Vagina (tissue), 2 donors: ENCODE measurements at places on chromosomes 5 and 9.

DNA sequence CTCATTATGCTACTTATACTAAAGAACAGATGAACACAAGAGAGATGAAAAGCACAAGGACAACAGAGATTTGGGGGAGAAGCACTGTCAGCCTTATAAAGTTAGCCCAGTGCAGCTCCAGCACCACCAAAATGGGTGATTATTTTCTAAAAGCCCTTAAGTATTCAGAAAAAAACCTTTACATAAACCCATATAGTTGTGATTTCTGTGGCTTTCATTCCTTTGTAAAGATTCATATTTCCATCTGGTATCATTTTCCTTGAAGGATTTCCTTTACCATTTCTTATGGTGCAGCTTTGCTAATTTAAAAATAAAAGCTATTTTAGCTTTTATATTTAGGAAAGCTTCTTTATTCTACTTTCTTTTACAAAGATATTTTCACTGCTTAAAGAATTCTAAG, 311.0 kb downstream of the TMEM167A start:
- no peak overlapping the region for H3K27ac ChIP-seq
- no peak for DNase-seq
- no peak overlapping the region for H3K4me3 ChIP-seq
- no peaks in the 10 kb centered on the region for H3K36me3 ChIP-seq
- H3K4me1 ChIP-seq = no peaks in the 10 kb centered on the region

DNA sequence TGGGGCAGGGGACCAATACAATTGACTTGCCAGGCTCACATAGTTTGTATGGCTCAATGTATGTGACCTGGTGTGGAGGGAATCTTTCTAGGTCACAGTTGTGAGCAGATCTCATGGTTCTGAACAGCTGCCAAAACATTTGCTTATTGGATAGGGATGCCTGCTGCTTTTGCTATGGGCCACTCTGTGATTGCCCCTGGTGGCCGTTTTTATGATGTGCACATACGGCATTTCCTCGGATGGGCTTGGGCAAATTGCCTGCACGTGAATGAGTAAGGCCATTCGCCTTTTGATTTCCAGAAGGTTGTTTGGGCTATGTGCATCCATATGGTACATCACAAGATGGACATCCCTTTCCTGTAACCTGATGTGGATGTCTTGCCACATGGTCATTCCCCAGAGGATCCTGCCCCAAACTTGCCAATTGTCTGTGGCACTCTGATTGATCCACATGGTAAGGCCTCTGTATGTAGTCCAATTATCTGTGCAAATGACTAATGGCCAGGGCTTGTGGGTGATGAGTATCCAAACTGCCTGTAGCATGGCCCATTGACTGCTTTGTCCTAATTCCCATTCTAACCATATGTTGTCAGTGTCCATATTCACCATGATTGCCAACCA, 10.7 kb upstream of the SLC22A4 start:
- H3K27ac ChIP-seq = no peak overlapping the region
- H3K4me3 ChIP-seq = no peak overlapping the region
- DNase-seq = peak; percentile 56
- H3K27me3 ChIP-seq = no peaks in the 10 kb centered on the region

GRCh38 chr5:116454417-116454927, 120.2 kb downstream of the SEMA6A start:
- peaks cover 6% of the 10 kb centered on the region for H3K4me1 ChIP-seq
- no peaks in the 10 kb centered on the region for H3K36me3 ChIP-seq
- DNase-seq = no peak
- no peak overlapping the region for H3K27ac ChIP-seq
- H3K27me3 ChIP-seq = no peaks in the 10 kb centered on the region

DNA sequence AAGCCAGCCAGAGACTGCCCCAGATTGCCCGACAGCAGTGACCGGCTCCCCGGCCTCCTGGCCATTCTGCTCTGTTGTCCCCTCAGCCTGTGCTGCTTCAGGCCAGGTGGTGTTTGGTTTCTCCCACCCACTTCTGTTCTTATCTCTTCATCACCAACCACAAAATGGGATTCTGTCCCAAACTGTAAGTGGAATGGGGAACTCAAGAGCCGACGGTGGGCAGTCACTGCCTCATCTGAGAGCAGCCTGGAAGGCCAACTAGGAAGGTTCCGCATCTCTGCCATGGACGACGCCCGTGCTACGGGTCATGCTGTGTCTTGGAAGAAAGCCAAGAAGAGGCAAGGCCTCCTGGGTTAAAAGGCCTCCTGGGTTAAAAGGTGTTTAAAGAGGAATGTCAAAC, 219.0 kb upstream of the PIK3R1 start:
- H3K27me3 ChIP-seq = no peaks in the 10 kb centered on the region
- H3K4me3 ChIP-seq = no peak overlapping the region
- H3K27ac ChIP-seq = no peak overlapping the region
- peaks cover 9% of the 10 kb centered on the region for H3K4me1 ChIP-seq

DNA sequence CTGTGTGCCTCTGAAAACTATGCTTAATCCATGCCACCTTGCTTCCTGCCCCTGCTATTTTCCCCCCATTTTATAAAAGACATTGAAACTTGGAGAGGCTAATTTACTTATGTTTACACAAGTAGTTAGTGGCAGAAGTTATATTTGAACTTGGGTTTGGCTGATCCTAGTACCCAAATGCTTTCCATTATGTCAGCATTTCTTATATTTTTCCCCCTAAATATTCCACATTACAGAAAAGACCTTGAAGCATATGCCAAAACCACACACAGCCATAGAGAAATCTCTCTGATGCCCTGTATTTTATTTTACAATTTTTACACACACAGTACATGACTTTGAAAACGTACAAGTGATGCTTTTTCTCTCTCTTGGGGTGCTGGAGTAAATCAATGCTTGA, 11.2 kb downstream of the C1QTNF2 start:
- DNase-seq = no peak
- H3K36me3 ChIP-seq = no peaks in the 10 kb centered on the region
- peaks cover 25% of the 10 kb centered on the region for H3K4me1 ChIP-seq
- H3K27ac ChIP-seq = no peak overlapping the region

DNA sequence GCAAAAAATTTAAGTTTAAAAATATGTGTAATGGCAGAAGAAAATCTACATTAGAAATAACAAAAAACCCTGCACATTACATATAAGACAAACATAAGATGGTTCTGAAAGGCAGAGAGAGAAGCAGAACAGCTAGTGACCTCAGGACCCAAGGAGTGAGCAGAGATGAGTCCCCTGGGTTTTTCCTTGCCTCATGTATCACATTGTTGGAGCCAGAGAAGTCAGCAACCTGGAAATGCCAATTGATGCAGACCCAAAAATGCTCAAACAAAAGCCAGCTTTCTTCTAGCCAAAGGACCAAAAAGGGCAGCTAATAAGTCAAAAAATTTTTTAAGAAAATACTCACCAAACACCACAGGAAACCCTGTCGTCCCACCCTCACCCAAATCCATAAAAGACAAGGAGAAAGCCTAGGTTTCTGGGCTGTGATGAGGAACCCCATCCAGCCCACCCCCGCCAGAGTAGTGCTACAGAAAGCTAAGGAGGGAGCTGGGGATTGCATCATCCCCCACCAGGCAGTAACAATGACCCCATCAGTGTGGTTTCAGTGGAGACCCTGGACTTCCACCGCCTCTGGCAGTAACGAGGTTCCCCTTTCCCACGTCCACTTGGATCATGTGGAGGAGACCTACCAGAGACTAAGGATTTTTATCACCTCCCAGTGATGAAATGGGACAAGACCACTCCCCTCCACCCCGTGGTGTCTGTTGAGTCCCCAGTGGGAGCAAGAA, 17.6 kb downstream of the DENND1A start:
- no peaks in the 10 kb centered on the region for H3K36me3 ChIP-seq
- no peak for DNase-seq
- H3K27me3 ChIP-seq = no peaks in the 10 kb centered on the region
- H3K4me1 ChIP-seq = peaks cover 6% of the 10 kb centered on the region
- H3K4me3 ChIP-seq = no peak overlapping the region
- H3K27ac ChIP-seq = no peak overlapping the region

DNA sequence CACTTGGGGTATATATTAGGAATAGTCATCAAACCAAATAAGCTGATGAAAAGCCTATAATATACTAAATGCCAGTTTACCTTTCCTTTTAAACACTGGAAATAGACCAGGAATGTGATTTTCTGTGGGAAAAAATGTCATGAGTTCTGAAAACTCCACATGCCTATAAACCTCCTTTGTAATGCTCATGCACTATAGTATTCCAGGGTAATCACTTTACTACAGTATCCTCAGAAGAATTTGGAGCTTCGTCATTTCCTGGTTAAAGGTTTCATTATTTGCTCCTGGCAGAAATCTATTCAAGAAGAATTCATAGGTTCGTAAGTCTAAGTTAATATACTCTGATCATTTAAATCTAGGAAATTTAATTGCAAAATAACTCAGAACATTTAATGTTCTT, 1076.7 kb upstream of the DMAC1 start:
- DNase-seq = no peak
- no peak overlapping the region for H3K4me3 ChIP-seq
- H3K27ac ChIP-seq = no peak overlapping the region
- H3K4me1 ChIP-seq = no peaks in the 10 kb centered on the region
- no peaks in the 10 kb centered on the region for H3K27me3 ChIP-seq

DNA sequence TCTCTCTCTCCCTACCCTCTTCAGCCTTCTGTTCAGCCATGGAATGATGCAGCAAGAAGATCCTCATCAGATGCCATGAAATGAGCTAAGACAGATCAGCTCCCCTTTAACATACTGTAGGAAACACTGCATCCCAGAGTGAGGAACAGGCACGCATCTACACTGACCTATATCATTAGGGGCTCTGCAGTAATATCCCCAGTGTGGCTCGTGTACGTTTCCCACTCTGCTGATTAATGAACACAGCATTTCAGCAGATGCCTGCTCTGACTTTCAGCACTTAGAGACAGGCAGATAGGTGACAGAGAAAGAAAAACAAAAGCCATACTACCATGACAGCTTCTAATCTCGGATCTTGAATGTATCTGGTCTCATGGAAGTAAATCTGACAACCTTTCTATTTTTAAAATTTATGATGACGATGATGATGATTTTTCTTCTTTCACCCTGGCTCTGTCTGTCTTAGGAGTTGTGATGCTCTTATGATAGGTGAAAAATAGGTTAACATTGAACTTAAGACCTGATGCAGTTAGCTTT, 750.3 kb downstream of the CDH12 start:
- DNase-seq = no peak
- no peak overlapping the region for H3K27ac ChIP-seq
- no peaks in the 10 kb centered on the region for H3K36me3 ChIP-seq
- no peak overlapping the region for H3K4me3 ChIP-seq

GRCh38 chr5:17735761-17736160, 101.5 kb downstream of the TAF11L14 start:
- H3K36me3 ChIP-seq = no peaks in the 10 kb centered on the region
- H3K4me1 ChIP-seq = no peaks in the 10 kb centered on the region
- H3K27me3 ChIP-seq = no peaks in the 10 kb centered on the region
- no peak overlapping the region for H3K4me3 ChIP-seq

- H3K27me3 ChIP-seq = no peaks in the 10 kb centered on the region
- H3K27ac ChIP-seq = no peak overlapping the region
- H3K4me3 ChIP-seq = no peak overlapping the region
Observed at GRCh38 chr5:133712562-133712961, 100.2 kb upstream of the FSTL4 start.

DNA sequence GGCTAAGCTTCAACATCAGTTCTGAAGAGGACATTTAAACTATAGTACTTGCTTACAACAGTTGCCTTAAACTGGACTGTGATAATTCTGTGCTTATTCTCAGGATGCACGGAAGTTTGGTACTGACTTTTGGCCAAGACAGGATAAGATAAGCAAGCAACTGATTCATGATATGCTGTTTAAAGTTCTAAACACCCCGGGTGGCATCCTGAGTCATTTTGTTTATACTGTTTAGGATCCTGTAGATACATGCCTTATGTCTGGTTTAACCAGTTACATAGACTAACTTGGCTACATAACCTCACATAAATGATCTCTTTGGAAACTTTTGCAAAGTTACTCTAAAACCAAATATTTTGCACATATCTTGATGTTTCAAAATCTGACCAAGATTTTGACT, 95.9 kb downstream of the CDH9 start:
- no peak overlapping the region for H3K27ac ChIP-seq
- no peaks in the 10 kb centered on the region for H3K27me3 ChIP-seq
- no peaks in the 10 kb centered on the region for H3K36me3 ChIP-seq

DNA sequence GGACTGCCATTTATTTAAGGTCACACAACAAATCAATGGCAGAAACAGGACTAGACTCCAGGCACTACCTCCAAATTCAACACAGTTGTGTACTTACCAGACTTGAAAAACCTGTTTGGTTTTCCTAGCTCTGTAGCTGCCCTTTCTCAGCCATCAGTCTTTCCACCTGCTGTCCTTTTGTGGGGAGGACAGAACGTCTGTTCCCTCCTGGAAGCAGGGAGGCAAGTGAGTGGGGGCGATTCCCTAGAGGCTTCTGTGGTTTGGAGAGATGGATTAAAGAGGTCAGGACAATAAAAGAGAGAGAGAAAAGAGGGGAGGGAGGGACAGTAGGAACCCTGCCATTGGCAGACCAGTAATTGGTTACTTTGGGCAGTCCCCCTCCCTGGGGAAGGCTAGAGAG, 14.7 kb downstream of the ASTN2 start:
- no peak overlapping the region for H3K27ac ChIP-seq
- no peaks in the 10 kb centered on the region for H3K27me3 ChIP-seq
- no peaks in the 10 kb centered on the region for H3K36me3 ChIP-seq

GRCh38 chr9:134626571-134627416, 14.8 kb upstream of the COL5A1 start:
- H3K27ac ChIP-seq = no peak overlapping the region
- H3K27me3 ChIP-seq = no peaks in the 10 kb centered on the region
- no peak for DNase-seq
- peaks cover 18% of the 10 kb centered on the region for H3K4me1 ChIP-seq

DNA sequence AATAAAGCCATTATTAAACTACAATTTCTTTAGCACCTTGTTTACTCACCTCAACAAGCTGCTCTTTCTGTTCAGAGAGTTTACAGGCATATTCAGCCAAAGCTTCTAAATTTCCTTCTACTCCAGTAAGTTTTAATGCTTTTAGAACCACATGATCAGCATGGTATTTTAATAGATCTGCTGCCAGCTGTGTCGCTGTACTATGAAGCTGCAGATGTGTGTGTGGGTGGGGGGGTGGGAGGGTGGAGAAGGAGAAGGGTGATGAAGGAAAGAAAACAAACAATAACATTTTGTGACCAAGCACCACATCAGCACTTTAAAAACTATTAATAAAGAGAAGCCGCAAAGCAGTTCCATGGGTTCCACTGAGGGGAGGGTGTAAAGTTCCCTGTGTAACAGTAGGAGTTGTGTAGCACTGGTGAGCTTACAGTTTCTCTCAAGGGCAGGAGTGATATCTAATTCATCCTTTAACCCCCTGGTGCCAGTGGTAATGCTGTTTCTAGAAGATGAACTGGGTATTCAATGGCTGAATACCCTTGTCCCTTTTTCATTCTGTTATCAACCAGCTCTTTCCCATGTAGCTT, 38.5 kb downstream of the ABITRAM start:
- H3K27ac ChIP-seq = peak overlapping the region; percentile 35
- DNase-seq = no peak
- H3K4me1 ChIP-seq = peaks cover 27% of the 10 kb centered on the region
- H3K4me3 ChIP-seq = no peak overlapping the region
- no peaks in the 10 kb centered on the region for H3K36me3 ChIP-seq
